Trophoblast cell (in vitro differentiated cells and primary cell): ENCODE measurements at places on chromosomes 13 and 19.

DNA sequence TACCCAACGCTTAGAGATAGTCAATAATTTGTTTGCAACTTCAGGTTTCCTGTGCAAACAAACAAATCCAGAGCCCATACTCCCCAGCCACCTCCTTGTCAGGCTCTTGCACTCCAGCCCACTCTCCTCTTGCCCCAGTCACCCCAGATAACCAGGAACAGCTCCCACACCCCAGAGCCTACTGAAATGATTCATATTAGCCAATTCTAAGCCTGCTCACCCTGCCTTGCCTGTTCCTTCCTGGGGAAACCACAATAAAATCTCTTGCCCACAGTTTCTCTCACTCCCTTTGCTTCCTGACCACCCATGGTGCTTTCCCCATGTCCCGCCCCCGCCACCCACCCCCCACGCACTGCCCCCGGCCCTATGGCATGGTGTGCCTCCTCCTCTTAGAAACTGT, 3.8 kb upstream of the ACTL9 start:
- DNase-seq = no peak

DNA sequence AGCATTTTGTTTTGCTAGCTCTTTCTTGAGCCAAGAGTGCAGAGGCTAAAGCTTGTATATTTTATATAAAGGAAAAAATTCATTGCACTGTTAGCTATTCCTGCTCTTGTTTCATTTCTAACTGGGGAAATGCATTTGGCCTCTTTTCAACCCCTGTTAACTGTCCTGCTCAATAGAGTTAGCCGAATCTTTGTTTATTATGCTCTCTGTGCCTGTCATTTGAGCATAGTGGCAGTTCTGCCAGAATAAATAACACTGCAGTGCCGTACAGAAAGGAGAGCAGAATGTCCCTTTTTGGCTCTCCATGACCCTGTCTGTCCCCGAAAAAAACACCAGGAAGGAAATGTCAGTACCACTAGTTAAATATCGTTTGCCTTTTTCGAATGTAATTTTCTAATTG, 350.8 kb downstream of the MYO16 start:
- no peak for DNase-seq

- peak; percentile 73 for DNase-seq
Measured at GRCh38 chr19:53580871-53581835, 43.2 kb downstream of the ZNF331 start.

DNA sequence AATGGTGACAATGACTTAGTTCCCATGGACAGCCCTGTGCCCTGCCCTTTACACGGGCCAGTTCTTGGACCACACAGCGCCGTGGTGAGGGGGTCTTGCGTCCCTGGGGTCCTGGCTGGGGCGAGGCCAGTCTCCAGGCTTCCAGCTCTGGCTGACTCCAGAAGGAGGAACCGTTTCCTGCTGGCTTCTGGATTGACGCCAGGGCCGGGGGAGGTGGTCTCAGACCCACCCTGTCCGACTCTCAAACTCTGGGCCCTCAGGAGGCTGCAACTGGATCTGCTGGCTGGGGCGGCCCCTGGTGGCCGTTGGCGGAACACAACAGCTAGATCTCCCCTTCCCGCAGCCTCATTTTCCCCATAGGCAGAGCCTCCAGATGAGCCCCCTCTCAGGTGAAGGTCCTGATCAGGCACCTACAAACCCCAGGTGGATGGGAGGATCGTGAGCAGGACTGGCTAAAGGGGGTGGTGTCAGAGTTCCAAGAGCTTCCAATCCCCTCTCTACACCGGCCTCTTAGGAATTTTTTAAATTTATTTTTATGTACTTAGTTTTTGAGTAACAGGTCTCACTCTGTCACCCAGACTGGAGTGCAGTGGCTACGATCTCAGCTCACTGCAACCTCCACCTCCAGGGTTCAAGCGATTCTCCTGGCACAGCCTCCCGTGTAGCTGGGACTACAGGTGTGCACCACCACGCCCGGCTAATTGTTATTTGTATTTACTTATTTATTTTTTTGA, 8.0 kb downstream of the CCDC194 start:
- peak; percentile 68 for DNase-seq

DNA sequence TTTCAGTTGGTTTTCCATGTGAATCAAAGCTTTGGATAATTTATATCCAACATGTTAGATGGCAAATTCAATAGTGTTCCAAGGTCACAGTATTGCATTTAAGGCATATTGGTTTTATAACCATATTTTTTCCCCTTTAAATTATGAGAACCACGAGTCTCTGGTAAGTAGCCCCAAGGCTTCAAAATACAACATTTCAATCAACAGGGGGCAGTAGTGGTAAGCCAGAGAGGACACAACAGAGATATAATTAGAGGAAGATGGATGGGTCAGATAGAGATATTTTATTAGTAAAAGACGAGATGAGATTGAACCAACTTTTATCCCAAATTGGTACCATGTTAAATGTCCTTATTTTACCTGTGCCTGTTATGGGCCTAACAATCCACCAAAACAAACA, 53.1 kb downstream of the KL start:
- DNase-seq = no peak

DNA sequence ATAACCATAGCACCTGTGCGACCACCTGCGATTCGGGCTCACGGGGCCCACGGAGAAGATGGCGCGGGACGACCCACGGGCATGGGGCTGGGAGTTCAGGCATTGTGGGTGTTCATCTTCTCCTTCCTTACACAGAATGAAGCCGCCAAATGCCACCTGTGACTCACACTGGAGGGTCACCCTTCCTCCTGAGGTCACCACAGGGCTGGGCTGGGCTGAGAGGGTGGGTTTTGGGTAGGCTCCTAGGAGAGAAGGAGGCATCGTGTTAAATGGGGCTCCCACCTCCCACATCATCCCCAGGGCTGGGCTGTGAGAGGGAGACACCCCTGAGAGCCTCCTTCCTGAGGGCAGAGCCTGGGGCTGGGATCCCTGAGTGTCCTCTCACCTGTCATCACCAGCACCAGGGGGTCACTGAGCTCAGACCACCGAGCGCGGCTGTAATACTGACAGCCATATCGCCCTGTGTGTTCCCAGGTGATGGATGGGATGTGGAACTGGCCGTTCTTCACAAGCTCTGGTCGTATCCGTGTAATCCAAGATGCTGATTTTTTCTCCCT, 1.4 kb downstream of the LILRB2 start:
- DNase-seq = no peak

DNA sequence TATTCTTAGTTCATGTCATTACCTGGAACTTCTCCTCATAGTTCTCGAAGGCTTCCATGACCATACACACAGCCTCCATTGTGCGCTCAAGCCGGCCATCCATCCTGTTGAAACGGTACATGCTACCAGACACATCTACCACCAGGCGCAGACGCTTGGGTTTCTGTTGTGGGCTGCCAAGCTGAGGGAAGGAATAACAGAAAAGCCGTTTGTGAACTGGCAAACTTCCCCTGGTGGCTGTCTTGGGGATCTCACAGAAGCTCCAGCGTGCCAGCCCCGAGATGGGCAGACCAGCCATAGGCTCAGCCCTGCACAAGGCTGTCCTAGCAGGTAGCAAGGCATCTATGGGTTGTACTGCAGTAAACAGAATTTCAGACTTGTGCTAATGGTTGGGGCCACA, 130.1 kb downstream of the RGCC start:
- no peak for DNase-seq

- no peak for DNase-seq
Measured at GRCh38 chr13:43364210-43365038, 341.0 kb downstream of the DNAJC15 start.

DNA sequence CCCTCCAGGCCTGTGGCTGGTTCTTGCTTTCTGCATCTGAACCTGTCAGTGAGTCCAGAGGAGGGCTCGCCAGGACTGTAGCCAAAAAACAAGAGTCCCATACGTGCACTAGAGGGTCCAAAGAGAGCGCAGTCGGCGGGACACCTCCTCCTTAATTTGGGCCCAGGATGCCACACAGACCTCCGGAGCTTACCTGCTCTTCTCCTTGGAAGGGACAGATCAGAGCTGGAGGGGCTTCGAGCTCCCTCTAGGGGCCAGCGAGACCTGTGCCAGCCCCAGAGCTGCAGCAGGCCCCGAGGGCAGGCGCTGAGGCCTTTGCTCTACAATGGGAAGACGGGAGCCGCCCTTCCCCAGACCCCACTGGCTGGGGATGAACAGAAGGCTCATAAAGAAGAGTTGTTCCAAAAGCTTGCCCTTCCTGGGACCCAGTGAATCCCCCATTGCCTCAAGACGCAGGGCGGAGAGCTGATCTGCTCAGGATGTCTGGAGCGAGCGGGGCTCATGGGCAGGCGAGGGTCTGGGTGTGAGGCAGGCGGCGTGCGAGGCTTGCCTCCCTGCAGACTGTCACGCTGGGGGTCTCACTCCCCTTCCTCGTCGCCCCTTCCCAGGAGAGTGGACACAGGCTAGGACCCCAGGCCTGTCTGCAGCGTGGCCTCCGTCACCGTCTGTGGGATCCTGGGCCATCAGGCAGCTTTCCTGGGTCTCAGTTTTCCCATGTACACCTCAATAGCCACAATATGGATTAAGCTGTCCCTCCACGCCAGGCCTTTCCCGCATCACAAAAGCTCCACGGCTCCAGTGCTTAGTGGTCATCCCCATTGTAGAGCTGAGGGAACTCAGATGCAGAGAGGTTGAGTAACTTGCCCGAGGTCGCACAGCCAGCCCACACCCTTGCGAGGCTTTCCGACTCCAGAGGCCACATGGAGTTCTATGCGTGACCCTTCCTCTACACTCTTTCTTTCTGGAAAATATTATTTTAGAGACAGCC, 46.9 kb upstream of the VSTM2B start:
- DNase-seq = peak; percentile 28

GRCh38 chr19:58229255-58229639, 533 bp downstream of the ZNF544 start:
- no peak for DNase-seq

DNA sequence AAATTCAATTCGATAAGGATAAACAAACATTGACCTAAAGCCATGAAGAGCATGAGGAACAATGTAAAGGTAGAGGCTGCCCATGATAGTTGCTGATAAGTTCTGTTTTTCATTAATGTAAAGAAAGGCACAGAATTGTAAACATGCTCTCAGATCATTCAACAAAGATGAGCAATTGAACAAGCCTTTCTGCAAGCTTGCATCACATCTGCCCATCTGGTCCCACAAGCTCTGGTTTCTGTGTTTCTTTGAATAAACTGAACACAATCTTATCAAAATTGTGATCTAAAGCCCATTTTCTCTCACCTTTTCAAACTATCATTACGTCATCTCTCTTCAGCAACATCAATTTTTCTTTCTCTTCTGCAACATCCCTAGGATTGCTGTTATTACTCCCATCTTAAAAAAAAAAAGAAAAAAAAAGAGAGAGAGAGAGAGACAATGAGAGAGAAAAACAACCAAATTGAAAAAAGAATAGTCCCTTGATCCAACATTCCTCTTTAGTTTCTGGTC, 487.2 kb upstream of the GPC6 start:
- DNase-seq = no peak

DNA sequence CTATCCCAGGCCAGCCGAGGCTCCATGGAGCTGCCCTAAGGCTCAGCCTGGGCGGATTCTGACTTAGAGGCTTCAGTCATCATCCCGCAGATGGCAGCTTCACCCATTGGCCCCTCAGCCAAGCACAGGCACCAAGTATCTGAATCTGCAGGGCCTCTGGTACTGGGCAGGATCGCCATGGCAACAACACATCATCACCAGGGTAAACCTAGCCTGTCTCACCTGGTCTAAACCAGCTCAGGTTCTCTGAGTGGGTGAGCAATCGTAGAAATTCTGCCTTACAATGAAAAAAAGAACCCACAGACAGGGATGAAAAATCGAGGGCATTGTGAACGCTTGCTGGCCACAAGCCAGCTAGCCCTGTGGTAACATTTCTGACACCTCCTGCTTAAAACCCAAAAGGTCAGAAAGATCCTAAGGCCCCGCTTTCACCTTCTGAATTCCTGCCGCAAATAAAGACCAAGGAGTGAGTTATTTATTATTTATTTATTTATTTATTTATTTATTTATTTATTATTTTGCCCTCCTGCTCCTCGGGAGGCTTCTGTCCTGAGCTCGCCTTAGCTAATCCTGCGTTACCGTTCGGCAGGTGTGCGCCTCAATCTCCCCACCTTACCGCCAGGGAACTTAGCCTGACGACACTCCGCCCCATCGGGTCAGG, 12.0 kb upstream of the CEACAM21 start:
- DNase-seq = no peak

GRCh38 chr19:4428326-4428975, 26.0 kb downstream of the CHAF1A start:
- no peak for DNase-seq

- DNase-seq = no peak
Measured at GRCh38 chr19:54955376-54955775, 8.0 kb upstream of the NLRP7 start.

DNA sequence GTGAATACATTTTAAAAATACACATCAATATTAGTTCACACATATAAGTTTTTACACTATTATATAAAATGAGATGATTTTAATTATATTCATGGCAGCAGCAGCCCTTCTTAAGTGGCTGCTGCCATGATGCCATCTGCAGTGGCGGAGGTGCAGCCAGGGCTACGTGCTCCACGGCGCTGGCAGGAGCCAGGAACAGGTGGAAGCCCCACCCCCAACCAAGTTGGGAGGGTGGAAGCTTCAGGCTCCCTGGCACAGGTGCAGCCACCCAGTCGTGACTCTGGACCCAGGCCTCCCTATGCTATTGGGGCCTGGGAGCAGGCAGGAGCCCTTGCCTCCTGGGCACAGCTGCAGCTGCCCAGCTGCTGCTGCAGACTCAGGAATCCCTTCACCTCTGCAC, 646.9 kb upstream of the PCDH9 start:
- no peak for DNase-seq

DNA sequence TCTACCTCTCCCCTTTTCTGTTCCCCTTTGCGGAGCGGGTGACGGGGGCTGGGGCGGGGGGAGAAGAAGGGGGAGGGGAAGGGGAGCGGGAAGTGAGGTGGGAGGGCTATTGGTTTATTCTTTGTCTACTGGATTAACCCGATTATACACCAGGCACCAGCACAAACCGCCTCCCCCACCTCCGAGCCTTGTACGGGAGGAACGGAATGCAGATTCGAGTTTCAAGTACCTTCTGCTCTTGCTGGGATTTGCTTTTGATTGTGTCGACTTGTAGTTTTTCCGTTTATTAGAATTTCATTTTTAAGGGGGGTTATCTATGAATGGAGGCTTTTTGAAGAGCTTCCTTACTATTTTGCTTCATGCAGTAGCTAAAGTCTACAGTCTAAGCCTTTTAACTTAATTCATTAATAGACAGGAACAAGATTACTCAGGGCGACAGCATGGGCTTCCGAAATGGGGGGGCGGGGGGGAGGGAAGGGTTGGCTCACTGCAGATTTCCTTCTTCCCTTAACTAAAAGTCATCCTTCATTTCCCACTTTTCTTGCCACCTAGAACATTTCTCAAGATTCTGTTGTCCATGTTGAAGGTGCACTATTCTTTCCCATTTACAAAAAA, 937 bp upstream of the SPRY2 start:
- DNase-seq = no peak

- peak; percentile 48 for DNase-seq
Measured at GRCh38 chr13:99686157-99686572, 184.9 kb downstream of the TM9SF2 start.

- no peak for DNase-seq
Measured at GRCh38 chr19:15782211-15782610, 5.2 kb upstream of the OR10H5 start.

- no peak for DNase-seq
Measured at GRCh38 chr13:96002322-96003131, 50.7 kb downstream of the UGGT2 start.
